ENCODE measurements at places on chromosomes 5 and 9.
A peak's percentile ranks its signal among the peaks of the same experiment; 100 is the strongest.

GRCh38 chr5:141963701-141964100 is 5.2 kb upstream of the RNF14 start:
- no peak for DNase-seq

GRCh38 chr5:133935667-133935940 is 32.8 kb downstream of the C5orf15 start:
- no peak for DNase-seq

DNA sequence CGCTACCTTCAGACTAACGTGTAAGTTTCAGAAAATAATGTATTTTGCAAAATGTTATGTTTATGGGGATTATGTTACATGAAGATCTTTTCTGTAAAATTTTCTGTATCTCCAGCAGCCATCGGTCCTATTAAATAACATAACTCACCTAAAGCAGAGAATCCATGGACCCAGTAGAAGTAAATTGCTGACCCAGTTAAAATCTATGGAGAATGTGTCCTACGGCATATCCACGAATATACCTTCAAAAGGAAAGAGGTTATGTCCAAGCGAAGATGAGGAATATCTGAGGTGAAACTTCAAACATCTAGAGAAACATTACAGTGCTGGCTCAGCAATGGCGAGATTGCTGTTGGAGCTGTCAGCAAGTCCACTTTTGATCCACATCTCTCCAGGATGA is 492.2 kb upstream of the ADAMTS16 start:
- DNase-seq: no peak

DNA sequence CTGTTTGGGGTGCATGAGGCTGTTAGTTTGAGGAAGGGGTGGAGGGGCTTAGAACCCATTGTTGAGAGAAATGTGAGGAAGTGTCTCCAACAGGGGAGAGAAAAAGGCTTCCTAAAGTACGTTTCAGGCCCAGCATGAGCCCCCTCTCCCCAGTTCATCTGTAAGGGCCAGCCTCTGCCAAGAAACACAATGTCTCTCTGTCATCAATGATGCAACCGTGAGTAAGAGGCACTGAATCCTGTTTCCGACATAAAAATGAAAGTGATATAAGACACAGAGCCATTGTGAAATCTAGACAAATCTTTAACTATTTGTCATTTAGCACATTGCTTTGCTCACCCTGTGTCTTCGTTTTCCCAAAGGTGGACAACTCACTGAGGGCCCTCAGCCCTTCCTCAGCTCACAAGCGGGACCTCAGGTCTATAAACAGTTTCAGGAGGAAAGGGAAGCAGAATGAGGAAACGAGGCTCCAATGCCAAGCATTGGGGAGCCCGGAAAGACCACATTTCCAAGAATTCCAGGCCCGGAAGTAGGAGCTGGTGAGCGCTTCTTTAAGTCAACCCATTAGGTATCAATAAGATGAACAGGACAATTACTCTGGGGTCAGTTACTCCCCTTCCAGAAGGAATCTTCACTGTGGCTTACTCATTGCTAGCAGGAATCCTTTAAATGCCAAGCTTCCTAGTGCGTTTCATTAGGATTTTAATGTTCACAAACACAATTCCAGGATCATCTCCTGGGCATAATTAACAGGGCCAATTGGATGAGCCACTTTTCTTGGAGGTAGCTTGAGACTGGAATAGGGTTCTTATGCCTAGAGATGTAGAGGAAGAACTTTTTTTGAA is 59.0 kb upstream of the KLF4 start:
- DNase-seq: no peak

GRCh38 chr5:108634010-108634616 is 113.6 kb upstream of the FER start:
- no peak for DNase-seq

- DNase-seq: no peak
These were observed 42.7 kb downstream of the ACER2 start for GRCh38 chr9:19451240-19452087.

GRCh38 chr5:142017832-142018427 is 5.1 kb upstream of the GNPDA1 start:
- DNase-seq: peak; percentile 55

DNA sequence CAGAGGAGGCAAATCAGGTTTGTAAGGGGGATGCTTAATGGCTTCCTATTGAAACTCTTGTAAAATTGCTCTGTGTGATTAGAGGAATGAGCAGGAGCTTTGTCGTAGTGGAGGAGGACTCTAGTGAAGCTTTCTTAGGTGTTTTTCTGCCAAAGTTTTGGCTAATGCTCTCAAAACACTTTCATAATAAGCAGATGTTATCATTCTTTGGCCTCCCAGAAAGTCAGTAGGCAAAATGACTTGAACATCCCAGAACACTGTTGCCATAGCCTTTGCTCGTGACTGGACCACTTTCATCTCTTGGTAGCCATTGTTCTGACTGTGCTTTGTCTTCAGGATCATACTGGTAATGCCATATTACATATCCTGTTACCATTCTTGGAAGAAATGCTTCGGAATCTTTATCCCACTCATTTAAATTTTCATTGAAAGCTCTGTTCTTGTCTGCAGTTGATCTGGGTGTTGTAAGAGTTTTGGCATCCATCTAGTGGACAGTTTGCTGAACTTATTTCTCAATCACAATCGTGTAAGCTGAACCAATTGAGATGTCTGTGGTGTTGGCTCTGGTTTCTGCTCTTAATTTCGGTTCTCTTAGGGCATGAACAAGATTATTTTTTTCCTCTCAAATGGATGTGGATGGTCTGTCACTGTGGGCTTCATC is 187.6 kb downstream of the COMMD10 start:
- no peak for DNase-seq

GRCh38 chr5:169094586-169095409 is 206.1 kb downstream of the SLIT3 start:
- no peak for DNase-seq

- no peak for DNase-seq
These were observed 52.0 kb downstream of the PTTG1 start for GRCh38 chr5:160473681-160474080.

- DNase-seq: no peak
These were observed 28.6 kb upstream of the SPATA31E1 start for GRCh38 chr9:87853876-87854579.

DNA sequence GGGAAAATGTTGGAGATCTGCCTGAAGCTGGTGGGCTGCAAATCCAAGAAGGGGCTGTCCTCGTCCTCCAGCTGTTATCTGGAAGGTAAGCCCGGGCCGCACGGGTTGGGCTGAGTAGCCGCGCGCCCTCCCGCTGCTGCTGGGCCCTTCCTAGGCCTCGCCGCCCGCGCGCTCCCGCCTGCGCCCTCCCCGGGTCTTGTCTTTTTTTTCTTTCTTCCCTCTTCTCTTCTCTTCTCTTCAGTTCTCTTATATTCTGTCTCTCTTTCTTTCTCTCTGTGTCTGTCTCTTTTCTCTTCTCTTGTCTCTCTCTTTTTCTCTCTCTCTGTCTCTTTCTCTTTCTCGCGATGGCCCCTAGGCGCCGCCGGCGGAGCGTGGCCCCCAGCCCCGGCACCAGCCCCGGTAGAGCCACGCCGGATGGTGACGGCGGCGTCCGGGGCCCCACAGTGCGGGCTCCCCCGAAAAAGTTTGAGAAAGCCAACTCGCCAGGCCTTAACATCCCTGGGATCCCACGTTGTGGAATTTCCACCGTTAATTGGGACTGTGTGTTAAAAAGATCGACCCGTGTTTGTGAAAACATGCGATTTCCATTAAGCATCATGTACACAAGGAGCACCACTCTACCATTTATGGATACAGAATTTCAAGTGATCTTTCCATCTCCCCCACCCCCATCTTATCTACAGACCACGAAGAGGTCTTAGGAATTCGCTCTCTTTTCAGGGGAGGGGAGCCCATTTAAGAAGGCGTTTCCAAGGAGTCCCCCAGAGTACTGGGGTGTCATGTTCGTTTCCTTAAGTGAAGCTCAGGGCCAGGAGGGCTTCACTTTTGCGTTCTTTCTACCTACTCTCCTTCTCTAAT is 616 bp downstream of the ABL1 start:
- DNase-seq: no peak

GRCh38 chr9:76743931-76744330 is 20.3 kb upstream of the PCA3 start:
- DNase-seq: no peak

DNA sequence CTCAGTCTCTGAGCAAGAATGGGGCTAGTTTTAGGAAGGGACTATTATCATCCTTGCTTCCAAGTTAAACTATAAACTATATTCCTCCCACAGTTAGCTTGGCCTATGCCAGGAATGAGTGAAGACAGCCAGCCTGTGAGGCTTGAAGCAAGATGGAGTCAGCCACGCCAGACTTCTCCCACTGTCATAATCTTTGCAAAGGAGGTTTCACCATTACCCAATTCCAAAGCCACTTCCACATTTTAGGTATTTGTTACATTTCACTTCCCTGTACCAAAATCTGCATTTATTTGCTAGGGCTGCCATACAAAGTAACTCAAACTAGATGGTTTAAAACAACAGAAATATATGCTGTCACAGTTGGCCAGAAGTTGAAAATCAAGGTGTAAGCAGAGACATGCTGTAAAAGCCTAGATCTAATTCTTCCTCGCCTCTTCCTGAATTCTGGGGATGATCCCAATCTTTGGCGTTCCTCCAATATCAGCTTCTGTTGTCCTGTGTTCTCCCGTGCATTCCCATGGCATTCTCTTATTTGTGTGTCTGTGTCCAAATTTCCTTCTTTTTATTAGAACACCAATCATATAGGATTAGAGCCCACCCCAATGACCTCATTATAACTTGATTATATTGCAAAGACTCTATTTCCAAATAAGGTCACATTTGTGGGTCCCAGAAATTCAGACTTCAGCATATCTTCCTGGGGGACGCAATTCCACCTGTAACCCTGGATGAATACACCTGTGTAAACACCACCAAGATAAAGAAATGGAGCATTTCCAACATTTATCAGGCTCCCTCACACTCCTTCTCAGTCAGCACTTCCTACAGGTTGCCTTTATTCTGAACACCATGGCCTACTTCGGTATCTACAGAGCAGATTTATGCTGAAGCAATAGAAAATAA is 126.8 kb downstream of the GCNT1 start:
- DNase-seq: no peak

DNA sequence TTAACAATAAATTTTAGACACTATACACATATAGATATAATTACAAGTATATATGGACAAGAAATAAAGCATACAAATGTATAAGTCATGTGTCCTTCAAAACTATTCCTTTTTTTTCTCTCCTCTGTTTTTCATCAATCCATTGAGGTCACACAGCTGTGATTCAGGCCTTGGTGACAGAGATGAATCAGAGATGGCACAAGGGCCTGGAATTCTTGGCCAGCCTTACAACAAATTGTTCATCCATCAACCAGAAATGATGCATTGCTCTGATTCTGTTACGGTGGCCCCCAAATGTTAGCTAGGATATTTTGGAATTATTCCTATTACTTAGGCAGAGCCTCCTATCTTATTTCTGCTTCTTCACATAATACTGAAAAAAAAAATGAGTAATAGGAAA is 108.7 kb upstream of the MPDZ start:
- DNase-seq: no peak

GRCh38 chr5:126481243-126481642 is 58.0 kb downstream of the GRAMD2B start:
- DNase-seq: no peak

- DNase-seq: no peak
These were observed 108.2 kb upstream of the KLF4 start for GRCh38 chr9:107597743-107598217.

DNA sequence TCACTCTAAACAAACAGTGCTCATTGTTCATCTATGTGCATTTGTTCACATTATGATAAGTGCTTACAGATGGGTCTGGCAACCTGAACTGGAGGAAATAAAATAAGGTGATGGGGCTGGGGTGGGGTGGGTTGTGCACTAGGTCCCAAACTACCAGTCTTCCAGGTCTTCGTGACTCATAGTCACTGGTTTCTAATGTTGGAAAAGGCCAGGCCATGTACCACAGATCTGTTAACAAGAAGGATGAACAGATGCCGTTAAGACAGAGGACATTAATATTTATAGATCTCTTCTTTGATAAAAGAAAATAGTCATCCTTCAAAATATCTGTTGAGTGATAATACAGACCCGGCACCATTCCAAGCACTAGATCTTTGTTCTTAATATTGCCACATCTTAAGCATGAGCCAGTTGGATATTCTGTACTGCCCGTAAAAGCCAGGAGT is 71.4 kb upstream of the STARD4 start:
- DNase-seq: no peak

- DNase-seq: no peak
These were observed 15.1 kb upstream of the LURAP1L start for GRCh38 chr9:12759761-12760160.

GRCh38 chr9:124761710-124762109 is 9.4 kb downstream of the NR6A1 start:
- DNase-seq: no peak

- peak; percentile 26 for DNase-seq
These were observed 196.4 kb downstream of the TRPM3 start for GRCh38 chr9:70924895-70925547.

DNA sequence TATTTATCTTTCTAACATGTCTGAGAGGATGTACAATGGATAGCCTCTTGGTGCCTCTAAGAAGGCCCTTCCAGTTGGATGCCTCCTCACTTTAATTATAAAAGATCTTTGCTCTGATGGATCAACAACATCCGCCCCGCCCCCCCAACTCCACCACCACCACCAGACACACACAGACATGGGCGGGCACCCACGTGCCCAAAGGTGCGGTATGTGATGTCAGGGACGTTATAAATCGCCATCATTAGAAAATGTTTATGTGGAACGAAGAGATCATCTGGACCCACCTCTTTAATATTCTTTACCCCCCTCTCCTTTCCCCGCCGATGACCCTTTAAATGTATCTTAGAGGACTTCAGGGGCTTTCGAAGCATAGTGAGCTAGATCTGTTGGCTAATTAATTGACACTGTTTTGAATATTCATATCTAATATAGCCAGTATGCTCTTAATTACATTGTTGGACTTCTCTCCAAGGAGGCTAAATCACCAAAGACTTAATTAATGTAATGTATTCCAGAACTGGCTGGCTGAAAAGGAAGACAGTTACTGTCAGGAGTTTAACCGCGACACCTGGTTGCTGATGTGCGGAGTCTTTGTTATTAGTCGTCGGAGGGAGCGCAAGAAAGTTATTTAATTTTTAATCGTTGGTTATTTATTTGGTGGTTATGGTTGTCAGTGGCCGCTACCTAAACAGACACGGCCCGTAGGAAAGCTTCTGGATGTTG is 6.1 kb upstream of the FOXB2 start:
- no peak for DNase-seq

GRCh38 chr5:165263536-165263935 is 1758.1 kb downstream of the MAT2B start:
- no peak for DNase-seq

- no peak for DNase-seq
These were observed 108.5 kb downstream of the FEM1C start for GRCh38 chr5:115435778-115436712.

GRCh38 chr5:40672425-40672824 is 7.3 kb upstream of the PTGER4 start:
- DNase-seq: no peak

DNA sequence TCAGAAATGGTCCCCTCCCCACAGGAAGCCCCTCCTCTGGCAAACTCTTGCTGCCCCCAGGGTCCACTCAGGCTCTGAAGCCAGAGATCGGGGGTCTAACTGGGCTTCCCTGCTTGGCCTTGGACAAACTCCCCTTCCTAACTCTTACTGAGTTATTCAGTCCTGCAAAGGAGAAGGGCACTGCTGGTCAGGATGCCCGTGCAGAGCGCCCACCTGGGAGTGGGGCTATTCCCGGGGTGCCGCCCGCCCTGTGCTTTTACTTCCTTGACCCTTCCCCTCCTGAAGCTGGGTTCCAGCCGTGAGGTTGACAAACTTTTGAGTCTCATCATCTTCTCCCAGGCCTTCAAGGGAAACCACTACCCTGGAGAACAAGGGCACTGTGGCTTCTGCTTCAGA is 4.9 kb downstream of the TBC1D9B start:
- no peak for DNase-seq

All from CD4-positive, alpha-beta T cell treated with Interleukin-4 for 4 hours (primary cell).